HepG2 (cell line): ENCODE measurements at places on chromosomes 5 and 9. TPM values are rescaled to one million over a fixed set of nuclear protein-coding genes. Genes with fewer than 3 reads are reported as not detected.

Gene SLC34A3
- 0.38 and 1.0 TPM in 2 replicates for total RNA-seq

Gene FRMD3
- total RNA-seq: 7.7 and 9.6 TPM in 2 replicates

Gene DPYSL3
- 0.15 TPM in 1 of 2 replicates, not detected in the other for total RNA-seq

Gene DMRT3
- not detected in 2 replicates for total RNA-seq

Gene ARHGEF37
- total RNA-seq: 0.27 TPM in 1 of 2 replicates, not detected in the other
